Prostate gland (tissue), 2 donors: ENCODE measurements at places on chromosomes 13 and 19. TPM values are rescaled to one million over a fixed set of nuclear protein-coding genes. Genes with fewer than 3 reads are reported as not detected.

DNA sequence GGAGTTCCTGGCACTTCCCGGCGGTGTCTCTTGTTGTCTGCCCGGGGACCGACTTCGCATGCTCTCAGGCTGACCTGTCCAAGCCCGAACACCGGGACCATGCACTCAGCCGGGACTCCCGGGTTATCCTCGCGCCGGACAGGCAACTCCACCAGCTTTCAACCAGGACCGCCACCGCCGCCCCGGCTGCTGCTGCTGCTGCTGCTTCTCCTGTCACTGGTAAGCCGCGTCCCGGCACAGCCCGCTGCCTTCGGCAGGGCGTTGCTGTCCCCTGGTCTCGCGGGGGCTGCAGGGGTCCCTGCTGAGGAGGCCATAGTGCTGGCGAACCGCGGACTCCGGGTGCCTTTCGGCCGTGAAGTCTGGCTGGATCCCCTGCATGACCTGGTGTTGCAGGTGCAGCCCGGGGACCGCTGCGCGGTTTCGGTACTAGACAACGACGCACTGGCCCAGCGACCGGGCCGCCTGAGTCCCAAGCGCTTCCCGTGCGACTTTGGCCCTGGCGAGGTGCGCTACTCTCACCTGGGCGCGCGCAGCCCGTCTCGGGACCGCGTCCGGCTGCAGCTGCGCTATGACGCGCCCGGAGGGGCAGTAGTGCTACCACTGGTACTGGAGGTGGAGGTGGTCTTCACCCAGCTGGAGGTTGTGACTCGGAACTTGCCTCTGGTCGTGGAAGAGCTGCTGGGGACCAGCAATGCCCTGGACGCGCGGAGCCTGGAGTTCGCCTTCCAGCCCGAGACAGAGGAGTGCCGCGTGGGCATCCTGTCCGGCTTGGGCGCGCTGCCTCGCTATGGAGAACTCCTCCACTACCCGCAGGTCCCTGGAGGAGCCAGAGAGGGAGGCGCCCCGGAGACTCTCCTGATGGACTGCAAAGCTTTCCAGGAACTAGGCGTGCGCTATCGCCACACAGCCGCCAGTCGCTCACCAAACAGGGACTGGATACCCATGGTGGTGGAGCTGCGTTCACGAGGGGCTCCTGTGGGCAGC is 661 bp downstream of the FREM2 start:
- peak; percentile 12 for DNase-seq

- DNase-seq: no peak
Measured at GRCh38 chr13:30824651-30825050, 81.4 kb upstream of the MEDAG start.

- no peak for DNase-seq
Measured at GRCh38 chr19:48724796-48725753, 5.5 kb upstream of the MAMSTR start.

DNA sequence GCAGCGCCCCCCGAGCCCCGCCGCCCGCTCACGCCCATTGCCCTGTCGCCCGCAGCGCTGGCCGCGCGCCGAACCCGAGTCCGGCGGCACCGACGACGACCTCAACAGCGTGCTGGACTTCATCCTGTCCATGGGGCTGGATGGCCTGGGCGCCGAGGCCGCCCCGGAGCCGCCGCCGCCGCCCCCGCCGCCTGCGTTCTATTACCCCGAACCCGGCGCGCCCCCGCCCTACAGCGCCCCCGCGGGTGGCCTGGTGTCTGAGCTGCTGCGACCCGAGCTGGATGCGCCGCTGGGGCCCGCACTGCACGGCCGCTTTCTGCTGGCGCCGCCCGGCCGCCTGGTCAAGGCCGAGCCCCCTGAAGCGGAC is 518 bp downstream of the KLF2 start:
- no peak for DNase-seq

DNA sequence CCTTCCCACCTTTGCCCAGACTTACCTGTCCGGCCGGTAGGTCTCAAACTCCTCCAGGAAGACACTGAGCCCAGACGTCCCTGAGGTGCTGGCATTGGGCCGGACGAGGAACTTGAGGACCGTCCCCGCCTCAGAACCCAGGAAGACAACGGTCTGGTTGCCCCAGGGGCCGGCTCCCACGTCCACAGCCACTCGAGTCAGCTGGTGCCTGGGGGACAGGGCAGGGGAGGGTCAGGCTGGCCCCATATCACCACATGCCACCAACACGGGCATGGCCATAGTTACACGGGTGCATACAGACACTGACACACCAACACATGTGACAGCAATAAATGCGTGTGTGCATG is 8.4 kb upstream of the LRG1 start:
- no peak for DNase-seq

DNA sequence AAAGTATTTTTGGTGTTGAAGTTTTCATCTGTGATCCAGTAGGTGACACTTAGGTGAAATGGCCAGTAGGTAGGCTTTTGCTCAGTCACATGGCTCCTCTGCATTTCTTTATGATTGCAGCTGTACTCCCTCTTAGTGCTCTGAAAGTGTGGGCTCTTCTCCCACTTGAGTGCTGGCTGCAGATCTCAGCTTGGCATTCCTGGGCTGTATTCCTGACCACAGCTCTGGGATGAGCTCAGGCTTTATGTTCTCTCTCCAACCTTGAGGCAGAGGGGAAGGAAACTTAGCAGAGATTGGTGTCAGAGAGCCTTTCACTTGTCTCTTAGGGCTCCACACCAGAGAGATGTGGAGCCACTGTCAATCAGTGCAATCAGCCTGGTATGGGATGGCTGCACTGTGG is 254.3 kb downstream of the NDFIP2 start:
- DNase-seq: no peak

GRCh38 chr19:35650581-35650980 is 2.5 kb downstream of the COX6B1 start:
- no peak for DNase-seq

GRCh38 chr19:44644402-44645016 is 799 bp downstream of the PVR start:
- peak; percentile 28 for DNase-seq

GRCh38 chr13:96460609-96461008 is 370.7 kb downstream of the HS6ST3 start:
- DNase-seq: no peak

DNA sequence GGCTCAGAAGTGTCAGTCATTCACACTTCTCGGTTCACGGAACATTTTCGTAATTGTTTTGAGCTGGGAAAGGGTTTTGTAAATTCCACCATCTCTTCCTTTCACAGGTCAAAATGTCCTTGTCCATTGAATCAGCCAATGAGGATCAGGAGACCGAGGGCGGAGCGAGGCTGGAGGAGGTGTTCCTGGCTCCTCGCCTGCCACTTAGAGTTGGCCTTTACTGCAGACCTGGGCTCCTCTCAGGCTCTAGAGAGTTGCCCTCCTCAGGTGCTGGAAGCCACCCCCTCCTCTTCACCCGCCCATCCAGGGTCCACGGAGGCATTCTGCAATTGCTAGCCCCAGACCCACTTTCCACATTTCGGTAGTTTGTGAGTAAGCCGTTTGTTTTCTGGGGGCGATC is 370.4 kb downstream of the IRS2 start:
- no peak for DNase-seq

- no peak for DNase-seq
Measured at GRCh38 chr13:35191883-35192282, 249.8 kb downstream of the NBEA start.

DNA sequence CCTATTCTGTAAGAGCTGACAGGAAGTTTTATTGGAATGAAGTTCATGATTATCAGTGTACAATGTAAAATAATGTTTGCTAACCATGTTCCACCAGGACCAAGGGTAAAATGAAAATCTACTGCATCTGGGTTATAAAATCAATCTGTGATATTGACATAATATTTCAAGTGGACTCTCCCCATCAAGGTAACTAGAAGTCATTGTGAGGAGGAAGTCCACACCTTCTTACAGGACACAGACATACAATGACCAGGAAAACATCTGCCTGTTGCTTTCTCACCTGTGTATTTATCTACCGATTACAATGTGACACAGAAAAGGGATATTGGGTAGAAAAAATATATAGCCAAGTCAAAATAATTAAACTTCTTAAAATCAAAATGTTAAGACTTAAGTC is 140.7 kb upstream of the RFC3 start:
- DNase-seq: no peak

GRCh38 chr19:1672038-1672768 is 19.8 kb upstream of the TCF3 start:
- DNase-seq: no peak

- DNase-seq: no peak
Measured at GRCh38 chr19:36404498-36404897, 13.9 kb downstream of the ZFP82 start.

DNA sequence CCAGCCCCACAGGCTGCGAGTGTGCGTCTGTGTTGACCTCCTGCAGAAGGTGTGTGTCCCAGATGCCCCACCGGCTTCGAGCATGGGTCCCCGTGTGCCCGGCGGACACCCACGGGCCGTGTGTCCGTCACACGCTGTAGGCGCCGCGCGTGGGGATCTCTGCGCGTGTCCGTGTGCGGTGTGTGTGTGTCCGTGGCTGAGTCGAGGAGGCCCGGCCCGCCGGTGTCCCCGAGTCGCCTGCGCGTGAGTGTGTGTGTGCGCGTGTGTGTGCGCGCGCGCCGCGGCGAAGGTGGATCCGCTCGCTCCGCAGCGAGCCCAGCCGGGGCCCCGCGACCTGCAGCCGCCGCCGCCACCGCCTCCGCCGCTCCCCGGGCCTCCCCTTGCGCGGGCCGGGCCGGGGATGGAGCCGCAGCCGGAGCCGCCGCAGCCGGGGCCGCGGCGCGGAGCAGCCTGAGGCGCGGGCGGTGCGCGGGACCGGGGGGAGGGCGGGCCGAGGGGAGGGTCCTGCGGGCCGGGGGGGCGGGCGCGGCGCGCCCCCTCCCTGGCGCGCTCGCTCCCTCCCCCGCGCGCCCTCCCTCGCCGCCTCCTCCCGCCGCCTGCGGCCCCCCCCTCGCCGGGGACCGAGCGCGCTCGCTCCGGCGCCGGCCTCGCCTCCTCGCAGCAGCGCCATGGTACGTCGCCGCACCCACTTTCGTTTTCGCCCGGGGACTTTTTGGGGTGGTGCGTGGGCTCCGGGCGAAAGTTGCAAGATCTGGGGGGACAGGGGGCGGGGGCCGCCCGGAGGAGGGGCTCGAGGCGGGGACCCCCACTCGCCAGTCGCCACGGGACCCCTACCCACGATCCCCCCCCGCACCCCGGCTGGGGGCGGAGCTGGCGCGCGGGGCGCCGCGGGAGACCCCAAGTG is 7.1 kb upstream of the NFIC start:
- peak; percentile 68 for DNase-seq

DNA sequence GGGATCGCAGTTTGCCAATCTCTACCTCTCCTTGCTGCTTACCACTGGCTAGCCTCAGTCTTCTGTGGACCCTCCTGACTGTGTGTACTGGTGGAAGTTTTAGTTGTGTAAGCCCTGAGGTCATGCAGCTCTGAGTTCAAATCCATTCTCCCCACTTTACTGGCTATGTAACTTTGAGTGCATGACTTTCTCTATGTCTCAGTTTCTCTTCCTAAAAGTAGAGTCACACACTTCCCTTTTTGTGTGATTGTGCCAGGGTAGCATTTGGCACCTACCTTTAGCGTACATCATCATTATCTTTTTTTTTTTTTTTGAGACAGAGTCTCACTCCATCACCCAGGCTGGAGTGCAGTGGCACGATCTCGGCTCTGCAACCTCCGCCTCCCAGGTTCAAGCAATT is 70.3 kb downstream of the MAP4K1 start:
- DNase-seq: no peak

- no peak for DNase-seq
Measured at GRCh38 chr13:73101351-73102007, 42.7 kb downstream of the KLF5 start.

- DNase-seq: no peak
Measured at GRCh38 chr19:46390866-46391265, 22.5 kb downstream of the CCDC8 start.

DNA sequence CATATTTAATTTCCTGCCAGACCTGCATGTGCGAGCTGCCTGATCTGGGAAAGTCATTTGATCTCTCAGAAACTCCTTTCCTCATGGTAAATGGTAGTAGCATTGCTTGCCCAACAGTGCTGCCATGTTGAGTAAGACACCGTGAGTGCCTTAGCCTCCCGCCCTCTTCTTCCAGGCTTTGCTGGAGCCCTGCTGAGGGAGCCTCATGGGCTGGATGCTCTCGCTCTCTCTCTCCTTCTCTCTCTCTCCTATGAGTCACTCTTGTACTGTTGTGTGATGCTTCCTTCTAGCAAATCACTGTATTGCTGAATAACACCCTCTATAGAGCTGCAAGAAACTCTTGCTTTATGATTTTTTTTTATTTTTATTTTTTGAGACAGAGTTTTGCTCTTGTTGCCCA is 365.5 kb downstream of the UQCRFS1 start:
- no peak for DNase-seq

DNA sequence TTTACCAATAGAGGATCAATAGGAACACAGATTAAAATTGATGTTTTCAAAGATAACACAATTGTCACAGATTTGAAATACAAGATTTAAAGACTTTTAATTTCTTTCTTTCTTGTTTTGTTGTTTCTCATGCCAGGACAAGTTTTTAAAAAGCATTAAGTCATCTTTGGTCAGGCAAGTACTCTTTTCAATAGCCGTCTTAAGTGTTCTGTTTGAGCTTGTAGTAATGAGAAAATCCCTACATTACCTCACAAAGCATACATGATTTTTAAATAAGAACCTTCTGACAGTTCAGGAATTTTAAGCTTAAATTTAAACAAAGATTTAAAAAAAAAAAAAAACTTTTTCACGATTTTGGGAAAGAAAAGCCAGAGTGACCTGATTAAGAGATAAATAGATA is 216.3 kb upstream of the PRR20A start:
- no peak for DNase-seq

DNA sequence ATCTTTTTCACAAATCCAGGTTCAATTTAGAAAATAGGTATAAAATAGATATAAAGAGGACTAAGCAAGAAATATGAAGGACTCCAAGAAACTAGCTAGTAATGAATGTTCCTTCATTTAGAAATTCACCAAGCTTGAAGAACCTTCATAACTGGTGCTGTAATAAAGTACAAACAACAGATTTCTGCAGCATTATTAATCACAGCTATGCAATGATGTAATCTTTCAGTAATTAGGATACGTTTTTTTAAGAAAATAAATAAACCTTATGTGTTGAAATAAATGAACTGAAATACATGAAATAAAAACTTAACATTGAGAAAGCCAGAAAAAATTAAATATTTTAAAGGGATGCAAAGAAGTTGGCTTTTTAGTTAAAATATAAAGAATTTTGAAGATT is 236.1 kb downstream of the RGCC start:
- no peak for DNase-seq

TTC9B gene
- not detected for total RNA-seq

PBX4 gene
- total RNA-seq: 10.6 TPM

KCTD12 gene
- 21.5 TPM for total RNA-seq

ARGLU1 gene
- total RNA-seq: 52.1 TPM

FLT3 gene
- total RNA-seq: 2.4 TPM

RASGRP4 gene
- 1.6 TPM for total RNA-seq

LINGO3 gene
- not detected for total RNA-seq

KLHL1 gene
- total RNA-seq: not detected

GRK1 gene
- not detected for total RNA-seq

S1PR4 gene
- 0.14 TPM for total RNA-seq

FBN3 gene
- total RNA-seq: 3.1 TPM

ARRDC2 gene
- 75.9 TPM for total RNA-seq

SULT2A1 gene
- total RNA-seq: not detected

PTPRH gene
- 4.0 TPM for total RNA-seq

ZNF829 gene
- 3.2 TPM for total RNA-seq
